Activated CD8-positive, alpha-beta memory T cell treated with anti-CD3 and anti-CD28 coated beads for 1 hour (primary cell): ENCODE measurements at places on chromosomes 7 and 10.

DNA sequence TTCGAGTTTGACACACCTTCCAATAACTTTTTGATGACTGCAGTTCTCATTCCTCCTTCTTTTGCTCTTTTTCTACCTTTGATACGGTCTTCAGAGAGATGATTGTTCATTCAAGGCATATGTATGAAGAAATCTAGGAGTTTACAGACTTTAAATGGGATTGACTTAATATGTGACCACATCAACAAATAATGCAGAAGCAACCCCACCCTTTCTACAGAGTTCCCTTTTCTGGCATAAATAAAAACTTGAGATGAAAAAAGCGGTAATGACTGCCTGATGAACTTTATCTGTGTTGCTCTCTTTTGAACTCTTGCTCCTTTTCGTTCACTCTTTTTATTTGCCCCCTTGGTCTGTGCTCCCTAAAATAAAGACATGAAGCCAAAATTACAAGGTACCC, 161.7 kb downstream of the C7orf25 start:
- no peak for DNase-seq

DNA sequence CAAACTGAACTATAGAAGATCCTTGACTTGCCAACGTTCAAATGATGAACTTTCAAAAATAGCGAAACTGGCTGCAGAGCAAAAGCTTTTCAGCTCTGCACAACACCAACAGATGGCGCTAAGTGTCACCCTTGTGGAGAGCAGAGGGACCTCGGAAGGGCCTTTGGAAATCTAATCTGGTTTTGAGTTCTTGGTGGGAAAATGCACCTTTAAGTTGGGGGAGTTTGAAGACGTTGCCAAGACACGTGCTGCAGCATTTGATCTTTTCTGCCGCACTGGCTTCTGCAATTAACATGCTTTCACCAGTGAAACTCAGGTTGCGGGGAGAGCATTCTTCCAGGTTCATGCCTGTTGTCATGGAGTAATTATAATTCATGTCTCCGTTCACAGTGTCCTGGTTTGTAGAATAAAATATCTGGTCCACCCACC, 26.3 kb upstream of the WDR11 start:
- no peak for DNase-seq

- no peak for DNase-seq
Measured at GRCh38 chr7:32336726-32337125, 153.5 kb downstream of the LSM5 start.

DNA sequence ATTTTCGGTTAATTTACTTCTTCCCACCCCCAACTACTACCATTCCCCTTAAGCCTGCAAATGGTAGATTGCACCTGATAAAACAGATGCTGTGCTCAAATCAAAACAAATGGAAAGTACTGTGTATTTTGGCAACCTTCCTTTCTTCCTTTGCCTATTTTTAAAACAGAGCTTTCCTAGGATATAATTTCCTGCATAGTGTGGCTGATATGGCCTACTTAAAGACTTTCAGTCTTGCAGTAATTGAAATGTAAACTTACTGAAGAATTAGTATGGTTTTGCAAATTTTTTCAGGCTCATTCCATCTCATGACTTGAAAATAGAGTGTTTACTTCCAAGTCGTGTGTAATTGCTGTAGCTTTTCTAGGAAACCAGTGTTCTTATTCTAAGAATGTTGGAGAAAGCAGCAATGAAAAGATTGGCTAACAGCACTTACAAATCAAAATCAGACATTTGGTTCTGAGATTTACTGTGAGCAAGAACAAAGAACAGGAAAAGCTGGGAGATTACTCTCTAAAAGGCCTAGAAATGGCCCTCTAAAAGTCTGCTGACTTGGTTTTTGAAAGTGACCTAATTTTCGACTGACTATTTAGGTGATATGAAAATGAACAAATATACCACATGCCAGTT, 52.0 kb downstream of the REEP3 start:
- no peak for DNase-seq

DNA sequence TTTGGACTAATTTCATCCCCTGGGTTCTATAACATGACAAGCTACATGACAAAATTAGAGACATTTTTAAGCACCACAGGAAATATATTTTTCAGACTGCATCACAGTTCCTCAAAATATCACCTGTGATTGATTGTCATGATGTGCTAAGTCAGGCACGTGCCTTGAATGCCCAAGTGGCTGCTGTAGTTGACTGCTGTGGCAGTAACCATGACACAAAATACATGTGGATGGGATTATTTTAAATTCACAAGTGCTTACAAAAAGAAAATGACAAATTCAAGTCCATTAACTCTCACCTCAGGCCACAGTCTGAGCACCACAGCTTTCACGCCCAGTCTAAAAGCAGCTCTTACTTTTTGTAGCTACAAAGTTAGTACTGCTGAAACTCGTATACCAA, 45.5 kb downstream of the TNPO3 start:
- DNase-seq, result no peak

DNA sequence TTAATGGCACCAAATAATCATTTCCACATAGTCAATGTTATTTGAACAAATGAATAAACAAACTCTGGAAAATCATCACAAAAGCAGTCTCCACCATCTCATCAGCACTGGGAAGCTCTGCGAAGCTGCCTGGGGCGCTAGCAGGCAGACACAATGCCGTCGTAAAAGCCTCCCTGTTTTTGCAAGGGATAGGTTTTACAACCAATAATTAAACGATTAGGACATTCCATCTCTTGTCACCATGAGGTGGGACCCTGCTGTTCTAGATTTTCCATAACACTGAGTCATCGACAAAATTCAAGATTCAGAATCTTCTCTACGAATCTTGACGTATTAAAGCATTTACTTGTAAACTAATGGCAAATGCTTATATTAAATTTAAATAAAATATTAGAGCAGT, 172.8 kb upstream of the AKR1E2 start:
- no peak for DNase-seq

DNA sequence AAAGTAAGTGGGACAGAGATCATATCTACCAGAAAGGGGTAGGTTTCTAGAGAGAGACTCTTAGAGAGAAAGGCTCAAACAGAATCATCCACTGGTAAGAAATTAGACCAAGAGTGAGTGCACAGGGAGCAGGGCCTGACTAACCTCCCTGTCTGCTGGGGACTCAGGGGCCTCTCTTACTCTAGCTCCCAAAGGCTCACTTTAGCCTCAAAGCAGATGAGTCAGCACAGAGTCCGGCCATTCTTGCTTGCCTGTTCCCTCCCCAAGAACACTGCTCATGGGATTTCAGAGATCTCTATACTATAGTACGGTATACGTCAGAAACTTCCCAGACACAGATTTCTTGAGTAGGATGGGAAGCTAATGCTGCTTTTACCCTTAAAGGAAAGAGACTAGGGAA, 32.7 kb downstream of the RBM28 start:
- no peak for DNase-seq

DNA sequence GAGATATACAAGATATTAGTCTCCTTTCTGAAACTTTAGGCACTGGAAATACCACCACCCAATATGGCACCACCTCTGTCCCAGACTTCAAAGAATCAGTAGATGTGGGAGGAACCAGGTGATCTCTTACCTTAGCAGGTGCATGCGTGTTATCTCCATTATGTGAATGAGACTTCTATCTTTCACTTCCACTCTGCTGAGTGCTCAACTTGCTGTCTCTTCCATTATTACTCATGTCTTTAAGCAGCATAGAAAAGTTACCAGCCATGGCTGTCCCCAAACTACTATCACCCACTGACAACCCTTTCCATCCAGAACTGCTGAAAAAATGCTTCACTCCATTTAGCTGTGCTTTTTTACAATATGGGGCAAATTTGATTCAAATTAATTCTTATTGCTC, 101.5 kb upstream of the PRSS1 start:
- no peak for DNase-seq

- no peak for DNase-seq
Measured at GRCh38 chr10:47038881-47039561, 127.8 kb downstream of the PTPN20 start.
